Neural crest cell (in vitro differentiated cells): ENCODE measurements at places on chromosomes 5 and 9.
A peak's percentile ranks its signal among the peaks of the same experiment; 100 is the strongest.

DNA sequence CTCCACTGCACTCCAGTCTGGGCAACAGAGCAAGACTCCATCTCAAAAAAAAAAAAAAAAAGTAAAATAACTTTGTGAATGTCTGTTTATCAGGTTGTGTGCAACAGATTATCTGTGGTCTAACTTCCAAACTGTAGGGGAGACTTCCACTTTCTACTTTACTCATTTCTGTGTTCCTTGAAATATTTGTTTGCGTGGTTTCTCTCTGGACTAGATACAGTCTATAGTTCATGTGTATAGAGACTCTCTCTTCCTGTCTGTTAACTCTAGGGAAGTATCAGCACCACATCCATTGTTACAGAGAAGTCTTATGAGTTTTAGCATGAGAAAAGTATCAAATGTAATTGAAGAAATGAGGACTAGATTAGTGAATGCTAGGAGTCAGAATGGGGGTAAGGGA, 168.3 kb downstream of the LPAR1 start:
- DNase-seq: no peak

- DNase-seq: no peak
These were observed 329.1 kb downstream of the SH3GL2 start for GRCh38 chr9:17907779-17908508.

- no peak for DNase-seq
These were observed 90.7 kb upstream of the ADRA1B start for GRCh38 chr5:159825551-159826051.

- DNase-seq: no peak
These were observed 319.8 kb downstream of the ASTN2 start for GRCh38 chr9:117095081-117095480.

- no peak for DNase-seq
These were observed 126.1 kb upstream of the TBC1D2 start for GRCh38 chr9:98381311-98382103.

- peak; percentile 34 for DNase-seq
These were observed 341.1 kb downstream of the ASTN2 start for GRCh38 chr9:117073539-117074341.

GRCh38 chr9:88502552-88503034, 32.4 kb upstream of the NXNL2 start:
- no peak for DNase-seq

DNA sequence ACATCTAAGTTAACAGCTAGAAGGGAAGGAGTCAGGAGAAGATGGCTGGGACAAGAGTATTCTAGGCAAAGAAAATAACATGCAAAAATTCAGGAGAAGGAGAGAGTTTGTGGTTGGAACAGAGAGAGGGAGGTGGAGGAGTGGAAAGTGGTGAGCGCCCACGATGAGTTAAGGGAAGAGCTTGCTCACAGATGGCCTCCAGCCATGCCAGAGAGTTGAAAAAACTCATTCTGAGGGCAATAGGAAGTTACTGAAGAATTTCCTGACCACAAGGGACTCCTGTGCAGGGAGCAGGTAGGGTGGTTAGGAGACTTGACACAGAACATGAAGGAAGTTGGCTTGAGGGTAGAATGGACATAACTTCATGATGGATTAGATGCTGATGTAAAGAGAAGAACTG, 159.7 kb downstream of the DOCK2 start:
- no peak for DNase-seq

DNA sequence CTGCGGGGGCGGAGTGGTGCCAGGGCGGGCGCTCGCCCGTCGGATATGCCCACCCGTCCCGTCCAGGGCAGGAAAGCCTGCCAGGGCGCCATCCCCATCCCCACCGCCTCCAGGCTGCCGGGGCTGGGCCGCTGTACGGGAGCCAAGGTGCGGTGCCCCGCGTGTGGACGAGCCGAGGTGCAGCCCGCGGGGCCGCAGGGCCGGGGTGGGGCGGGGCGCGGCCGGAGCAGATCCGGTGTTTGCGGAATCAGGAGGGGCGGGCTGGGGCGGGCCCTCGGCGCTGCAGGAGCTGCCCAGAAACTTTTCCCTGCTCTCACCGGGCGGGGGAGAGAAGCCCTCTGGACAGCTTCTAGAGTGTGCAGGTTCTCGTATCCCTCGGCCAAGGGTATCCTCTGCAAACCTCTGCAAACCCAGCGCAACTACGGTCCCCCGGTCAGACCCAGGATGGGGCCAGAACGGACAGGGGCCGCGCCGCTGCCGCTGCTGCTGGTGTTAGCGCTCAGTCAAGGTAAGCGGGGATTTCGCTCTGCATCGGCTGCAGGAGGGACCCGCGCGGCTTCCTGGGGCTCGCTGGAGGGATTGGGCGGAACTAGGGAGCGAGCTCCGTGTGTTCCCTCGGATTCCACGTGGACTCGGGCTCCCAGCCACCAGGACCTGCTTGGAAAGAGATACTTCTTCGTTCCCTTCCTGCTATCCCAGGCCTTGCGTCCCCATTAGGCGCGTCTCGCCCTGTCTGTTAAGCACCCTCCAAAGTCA, at the start of gene ITGA2:
Gene ITGA2, plus strand, starts transcription at position 328 of the 756 bp plus-strand sequence. Its CDS starts 117 bp downstream, at position 445.
- DNase-seq: peak; percentile 27

DNA sequence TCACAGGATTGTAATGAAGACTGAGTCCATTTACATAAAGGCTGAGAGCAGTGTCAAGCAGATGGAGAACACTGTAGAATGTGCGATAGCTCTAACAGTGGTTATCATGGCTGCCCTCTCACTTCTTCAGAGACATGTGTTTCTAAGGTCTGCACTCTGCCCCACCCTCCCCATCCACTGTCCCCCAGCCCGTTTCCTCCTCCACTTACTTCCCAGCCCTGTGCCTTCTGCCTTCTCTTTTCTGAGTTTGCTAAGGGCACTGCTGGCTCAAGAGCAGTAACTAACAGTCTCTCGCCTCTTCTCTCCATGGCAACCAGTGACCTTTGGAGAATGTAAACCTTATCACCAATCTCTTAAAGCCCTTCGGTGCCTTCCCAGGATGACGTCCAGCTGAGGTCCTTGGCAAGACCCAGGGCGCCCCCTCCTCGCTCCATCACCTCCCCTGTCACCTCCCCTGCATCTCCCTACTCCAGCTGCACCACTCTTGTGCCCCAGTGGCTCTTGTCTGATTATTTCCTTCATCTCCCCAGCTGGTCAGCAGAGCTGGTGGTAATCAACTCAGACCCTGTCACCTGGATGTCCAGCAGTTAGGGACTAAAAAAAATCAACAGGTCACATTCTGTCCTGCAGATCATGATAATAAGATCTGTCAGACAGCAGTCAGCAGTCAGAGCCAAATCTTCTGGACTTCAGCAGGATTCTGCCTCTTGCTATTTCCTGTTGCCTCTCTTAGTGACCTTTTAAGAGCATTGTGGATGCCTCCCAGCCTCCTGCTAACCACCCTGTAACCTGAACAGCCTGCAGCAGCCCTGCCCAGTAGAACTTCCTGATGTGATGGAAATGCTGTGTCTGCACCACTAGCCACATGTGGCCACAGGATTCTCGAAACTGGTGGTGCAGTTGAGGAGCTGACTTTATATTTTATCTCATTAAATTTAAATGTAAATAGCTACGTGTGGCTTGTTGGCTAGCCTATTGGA, 9.0 kb downstream of the FXN start:
- no peak for DNase-seq

- DNase-seq: no peak
These were observed 50.9 kb downstream of the MEGF9 start for GRCh38 chr9:120663380-120663779.

- DNase-seq: no peak
These were observed 208.9 kb upstream of the GAS1 start for GRCh38 chr9:87156247-87156646.

- no peak for DNase-seq
These were observed 1578.3 kb downstream of the EFNA5 start for GRCh38 chr5:106092455-106092854.

GRCh38 chr9:35712762-35713400, 19.1 kb downstream of the TLN1 start:
- no peak for DNase-seq

DNA sequence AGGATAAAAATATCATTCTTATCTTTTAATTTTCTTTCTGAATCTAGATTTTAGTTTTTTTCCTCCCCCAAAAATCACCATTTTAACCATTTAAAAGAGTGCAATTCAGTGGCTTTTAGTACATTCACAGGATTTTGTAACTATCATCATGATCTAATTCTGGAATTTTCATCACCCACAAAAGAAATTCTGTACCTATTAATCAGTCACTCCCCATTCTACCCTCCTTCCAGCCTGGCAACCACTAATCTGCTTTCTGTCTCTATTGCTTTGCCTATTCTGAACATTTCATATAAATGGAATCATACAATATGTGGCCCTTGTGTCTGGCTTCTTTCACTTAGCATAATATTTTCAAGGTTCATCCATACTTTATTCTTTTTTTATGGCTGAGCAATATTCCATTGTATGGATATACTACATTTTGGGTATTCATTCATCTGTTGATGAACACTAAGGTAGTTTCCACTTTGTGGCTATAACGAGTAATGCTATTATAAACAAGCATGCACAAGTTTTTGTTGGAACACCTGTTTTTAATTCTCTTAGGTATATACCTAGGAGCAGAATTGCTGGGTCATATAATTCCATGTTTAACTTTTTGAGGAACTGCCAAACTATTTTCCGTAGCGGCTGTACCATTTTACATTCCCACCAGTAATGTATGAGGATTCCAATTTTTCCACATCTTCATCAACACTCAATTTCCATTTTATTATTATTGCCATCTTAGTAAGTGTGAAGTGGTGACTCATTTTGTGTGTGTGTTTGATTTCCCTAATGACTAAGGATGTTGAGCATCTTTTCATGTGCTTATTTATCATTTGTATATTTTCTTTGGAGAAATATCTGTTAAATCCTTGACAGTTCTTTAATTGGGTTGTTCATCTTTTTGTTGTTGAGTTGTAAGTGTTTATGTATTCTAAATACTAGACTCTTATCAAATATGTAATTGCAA, 340.3 kb downstream of the CWC27 start:
- no peak for DNase-seq

GRCh38 chr9:3855929-3856328, 330.1 kb upstream of the RFX3 start:
- DNase-seq: no peak

GRCh38 chr5:97124335-97124734, 18.1 kb downstream of the LIX1 start:
- no peak for DNase-seq

- no peak for DNase-seq
These were observed 76.8 kb upstream of the PHYKPL start for GRCh38 chr5:178309271-178310013.

DNA sequence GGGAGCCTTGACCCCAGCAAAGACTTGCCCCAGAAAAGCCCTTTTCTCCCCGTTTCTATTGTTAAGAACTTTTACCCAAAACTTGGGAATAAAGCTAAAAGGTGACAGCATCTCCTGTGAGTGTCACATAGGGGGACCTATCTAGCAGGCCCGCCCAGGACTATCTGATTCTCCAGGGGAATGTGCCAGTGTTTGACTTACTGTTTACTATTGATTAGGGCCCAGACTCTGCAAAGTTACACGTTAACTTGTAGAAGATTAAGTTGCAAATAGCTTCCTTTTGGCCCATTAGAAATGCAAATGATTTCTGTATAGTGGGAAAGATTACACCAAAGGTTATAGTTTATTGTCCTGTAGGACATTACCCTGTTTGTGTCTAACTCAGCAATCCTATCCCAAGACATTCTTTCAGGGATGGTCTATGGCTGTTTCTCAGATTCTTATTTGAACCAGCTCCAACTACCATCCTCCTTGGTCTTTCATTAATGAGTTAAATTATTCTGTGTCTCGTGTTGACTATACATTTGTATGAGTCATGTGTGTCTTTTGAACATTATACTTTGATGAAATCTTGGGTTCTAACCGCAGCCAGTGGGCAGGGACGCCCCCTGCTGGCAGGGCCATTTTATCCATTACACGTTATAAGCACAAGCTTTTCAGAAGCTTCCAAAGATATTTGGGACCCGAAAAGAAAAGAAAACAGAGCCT, 60.7 kb downstream of the HRH2 start:
- peak; percentile 29 for DNase-seq

DNA sequence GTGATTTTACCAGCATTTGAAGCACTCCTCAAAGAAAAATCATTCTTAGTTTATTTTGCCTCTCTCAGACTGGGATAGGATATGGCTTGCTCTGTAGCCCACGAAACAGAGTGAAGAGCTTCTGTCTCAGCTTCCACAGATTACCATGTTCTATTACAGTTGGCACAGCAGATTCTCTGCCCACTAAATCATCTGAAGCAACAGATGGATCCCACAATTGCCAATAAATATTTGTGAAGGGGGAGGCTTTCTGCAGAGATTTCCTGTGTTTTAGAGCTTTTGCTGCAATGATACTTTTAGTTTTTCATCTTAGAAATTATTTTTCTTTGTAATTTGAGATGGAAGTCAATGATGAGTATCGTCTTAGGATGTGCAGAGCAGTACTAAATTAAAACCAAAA, 12.3 kb upstream of the MAP3K1 start:
- DNase-seq: no peak

DNA sequence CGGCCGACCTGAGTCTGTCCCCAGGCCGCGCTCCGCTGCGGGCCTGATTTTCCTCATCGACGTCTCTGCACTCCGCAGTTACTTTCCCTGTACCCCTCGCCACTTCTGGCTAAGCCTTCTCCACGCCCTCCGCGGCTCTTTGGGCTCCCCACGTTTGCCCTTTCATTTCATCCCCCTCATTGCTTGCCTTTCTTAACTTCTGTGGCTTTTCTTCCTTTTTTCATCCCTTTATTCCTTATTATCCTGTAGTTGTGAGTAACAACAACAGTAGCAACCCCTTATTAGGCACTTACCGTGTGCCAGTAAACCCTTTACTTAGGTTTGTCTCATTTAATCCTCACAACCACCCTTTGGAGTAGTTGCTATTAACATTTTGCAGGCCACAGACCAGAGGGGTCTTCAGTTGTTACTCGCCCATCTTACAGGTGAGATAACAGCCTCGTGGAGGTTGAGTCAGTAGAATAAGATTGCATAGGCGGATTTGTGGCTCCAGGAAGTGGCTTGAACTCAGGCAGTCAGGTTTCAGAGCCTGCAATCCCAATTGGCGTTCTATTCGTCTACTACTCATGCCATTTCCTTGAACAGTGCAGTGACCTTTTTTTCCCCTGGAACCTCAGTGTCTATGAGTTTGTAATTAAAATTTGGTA, 724 bp downstream of the TCERG1 start:
- no peak for DNase-seq

DNA sequence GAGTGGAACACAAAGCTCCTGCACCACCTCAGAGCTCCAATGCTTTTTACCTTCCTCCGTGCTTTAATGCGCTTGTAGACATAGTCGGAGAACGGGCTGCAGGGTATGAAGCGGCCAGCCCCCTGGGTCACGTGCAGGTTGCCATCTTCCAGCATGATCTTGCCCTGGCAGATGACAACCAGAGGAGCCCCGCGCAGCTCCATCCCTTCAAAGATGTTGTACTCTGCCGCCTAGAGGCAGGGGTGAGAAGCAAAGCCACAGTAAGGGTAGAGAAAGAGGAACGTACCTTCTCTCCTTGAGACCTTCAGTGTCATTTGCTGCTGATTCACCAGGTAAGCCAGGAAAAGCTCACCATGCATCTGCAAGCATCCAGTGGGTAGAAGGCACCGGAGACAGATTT, 112.3 kb downstream of the DPYSL3 start:
- no peak for DNase-seq

DNA sequence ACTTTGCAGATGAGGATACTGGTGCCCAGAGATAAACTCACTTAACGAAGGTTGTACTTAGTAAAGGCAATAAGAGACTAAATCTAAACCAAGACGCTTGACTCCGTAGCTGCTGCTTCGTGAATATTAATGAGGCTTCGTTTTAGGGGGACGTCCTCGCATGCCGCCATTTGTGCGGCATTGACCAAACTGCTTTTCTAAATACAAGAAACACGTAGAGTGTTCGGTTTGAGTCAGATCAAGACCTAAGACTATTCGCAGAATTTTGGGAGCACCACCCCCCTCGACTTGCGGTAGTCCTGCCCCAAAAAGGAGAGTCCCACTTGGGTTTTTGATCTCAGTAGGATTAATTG, 1.1 kb downstream of the NPM1 start:
- DNase-seq: no peak

- no peak for DNase-seq
These were observed 507.0 kb downstream of the MAT2B start for GRCh38 chr5:164012371-164012770.
